ENCODE measurements at places on chromosomes 16 and 17. TPM values are rescaled to one million over a fixed set of nuclear protein-coding genes. Genes with fewer than 3 reads are reported as not detected.

Gene HS3ST3B1
- 76.9 TPM for total RNA-seq

GRCh38 chr17:3954976-3955672 lies 9.1 kb downstream of the ATP2A3 start:
- H3K27me3 ChIP-seq, result no peaks in the 10 kb centered on the region
- peaks cover 6% of the 10 kb centered on the region for H3K4me1 ChIP-seq
- DNase-seq, result no peak
- no peaks in the 10 kb centered on the region for H3K36me3 ChIP-seq
- H3K4me3 ChIP-seq, result no peak overlapping the region
- no peak overlapping the region for H3K27ac ChIP-seq

Gene CCL17
- total RNA-seq, result not detected

Gene SPG7
- total RNA-seq, result 125 TPM

Gene RAMP2
- 2.4 TPM for total RNA-seq

Gene OR2C1
- not detected for total RNA-seq

- H3K27me3 ChIP-seq, result peaks cover 7% of the 10 kb centered on the region
- H3K4me1 ChIP-seq, result peaks cover 20% of the 10 kb centered on the region
- no peak for DNase-seq
- no peak overlapping the region for H3K4me3 ChIP-seq
- H3K27ac ChIP-seq, result no peak overlapping the region
- H3K36me3 ChIP-seq, result peaks cover 3% of the 10 kb centered on the region
These were observed 24.4 kb upstream of the ST6GALNAC1 start for GRCh38 chr17:76667786-76668453.

Gene ARL17A
- 9.2 TPM for total RNA-seq

Gene TP53TG3D
- total RNA-seq, result not detected

- H3K4me3 ChIP-seq, result no peak overlapping the region
- no peak for DNase-seq
- H3K4me1 ChIP-seq, result peaks cover 79% of the 10 kb centered on the region
- peak overlapping the region; percentile 21 for H3K27ac ChIP-seq
- H3K36me3 ChIP-seq, result no peaks in the 10 kb centered on the region
- H3K27me3 ChIP-seq, result no peaks in the 10 kb centered on the region
These were observed 31.2 kb downstream of the TOM1L2 start for GRCh38 chr17:17941015-17941414.

- H3K4me1 ChIP-seq, result no peaks in the 10 kb centered on the region
- no peak overlapping the region for H3K4me3 ChIP-seq
- no peaks in the 10 kb centered on the region for H3K36me3 ChIP-seq
- H3K27me3 ChIP-seq, result peaks cover 15% of the 10 kb centered on the region
- DNase-seq, result no peak
These were observed 41.3 kb upstream of the NLK start for GRCh38 chr17:28001149-28001548.

- H3K4me1 ChIP-seq, result peaks cover under 1% of the 10 kb centered on the region
- no peaks in the 10 kb centered on the region for H3K27me3 ChIP-seq
- no peak for DNase-seq
- H3K4me3 ChIP-seq, result no peak overlapping the region
- no peaks in the 10 kb centered on the region for H3K36me3 ChIP-seq
These were observed 33.7 kb upstream of the KDM8 start for GRCh38 chr16:27169511-27170071.

- H3K36me3 ChIP-seq, result no peaks in the 10 kb centered on the region
- H3K4me3 ChIP-seq, result no peak overlapping the region
- no peak for DNase-seq
- no peak overlapping the region for H3K27ac ChIP-seq
- H3K27me3 ChIP-seq, result peaks cover 31% of the 10 kb centered on the region
These were observed 162.2 kb upstream of the TNRC6C start for GRCh38 chr17:77796176-77796860.

GRCh38 chr17:8223356-8224126 lies 13.2 kb upstream of the AURKB start:
- no peaks in the 10 kb centered on the region for H3K27me3 ChIP-seq
- H3K36me3 ChIP-seq, result no peaks in the 10 kb centered on the region
- DNase-seq, result no peak
- H3K4me1 ChIP-seq, result peaks cover 38% of the 10 kb centered on the region
- peak overlapping the region; percentile 100 for H3K27ac ChIP-seq

DNA sequence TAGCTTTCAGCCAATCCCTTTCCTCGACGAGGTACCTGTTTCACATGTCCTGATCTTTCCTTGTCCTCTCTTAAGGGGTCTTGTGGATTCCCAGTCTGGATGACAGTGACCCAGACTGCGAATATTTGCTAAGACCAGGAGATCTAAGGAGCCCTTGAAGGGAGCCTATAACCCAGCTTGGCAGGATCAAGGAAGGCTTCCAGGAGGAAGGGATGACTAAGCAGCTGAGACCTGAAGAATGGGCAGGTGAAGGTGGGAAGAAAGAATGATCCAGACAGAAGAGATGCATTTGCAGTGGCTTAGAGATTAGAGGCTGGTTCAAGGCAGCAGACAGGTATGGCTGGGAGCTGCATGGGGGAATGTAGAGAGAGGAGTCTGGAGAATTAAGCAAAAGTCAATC lies 1.9 kb upstream of the PDK2 start:
- H3K27ac ChIP-seq, result peak overlapping the region; percentile 36
- no peak overlapping the region for H3K4me3 ChIP-seq
- H3K4me1 ChIP-seq, result peaks cover 34% of the 10 kb centered on the region
- no peaks in the 10 kb centered on the region for H3K27me3 ChIP-seq
- DNase-seq, result no peak

Gene GRAPL
- not detected for total RNA-seq

- no peaks in the 10 kb centered on the region for H3K4me1 ChIP-seq
- H3K36me3 ChIP-seq, result no peaks in the 10 kb centered on the region
- no peak for DNase-seq
- H3K4me3 ChIP-seq, result no peak overlapping the region
- H3K27me3 ChIP-seq, result peaks cover 36% of the 10 kb centered on the region
- H3K27ac ChIP-seq, result no peak overlapping the region
These were observed 22.6 kb upstream of the MPHOSPH6 start for GRCh38 chr16:82192665-82193064.

- H3K4me3 ChIP-seq, result no peak overlapping the region
- peak; percentile 89 for DNase-seq
- H3K27ac ChIP-seq, result peak overlapping the region; percentile 96
- peaks cover 52% of the 10 kb centered on the region for H3K4me1 ChIP-seq
These were observed 23.2 kb downstream of the ITGB3 start for GRCh38 chr17:47276868-47277267.

- DNase-seq, result no peak
- no peak overlapping the region for H3K4me3 ChIP-seq
- H3K27me3 ChIP-seq, result no peaks in the 10 kb centered on the region
- peaks cover 29% of the 10 kb centered on the region for H3K4me1 ChIP-seq
- H3K27ac ChIP-seq, result no peak overlapping the region
These were observed 4.4 kb downstream of the SMARCD2 start for GRCh38 chr17:63837962-63838600.

Gene B4GALNT2
- 0.03 TPM for total RNA-seq

DNA sequence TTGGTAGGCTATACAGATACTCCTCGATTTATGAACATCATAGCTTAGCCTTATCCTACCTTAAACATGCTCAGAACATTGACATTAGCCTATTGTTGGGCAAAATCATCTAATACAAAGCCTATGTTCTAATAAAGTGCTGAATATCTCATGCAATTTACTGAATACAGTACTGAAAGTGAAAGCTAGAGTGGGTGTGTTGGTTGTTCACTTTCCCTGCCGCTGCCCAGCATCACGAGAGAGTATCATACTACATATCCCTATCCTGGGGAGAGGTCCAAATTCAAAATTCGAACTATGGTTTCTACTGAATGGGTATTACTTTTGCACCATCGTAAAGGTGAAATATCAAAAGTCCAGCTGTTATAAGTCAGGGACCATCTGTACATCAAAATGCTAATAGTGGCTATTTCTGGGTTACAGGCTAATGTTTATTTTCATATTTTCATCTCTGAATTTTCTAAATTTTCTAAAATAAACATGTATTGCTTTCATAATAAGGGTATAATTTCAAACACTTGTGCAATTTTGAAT lies 54.5 kb downstream of the NACA2 start:
- no peak overlapping the region for H3K4me3 ChIP-seq
- peaks cover 7% of the 10 kb centered on the region for H3K27me3 ChIP-seq
- H3K4me1 ChIP-seq, result no peaks in the 10 kb centered on the region
- H3K27ac ChIP-seq, result no peak overlapping the region
- no peak for DNase-seq

GRCh38 chr17:63071797-63072196 lies 105.8 kb downstream of the TANC2 start:
- H3K36me3 ChIP-seq, result peaks cover 4% of the 10 kb centered on the region
- H3K4me1 ChIP-seq, result peaks cover 3% of the 10 kb centered on the region
- H3K27ac ChIP-seq, result no peak overlapping the region
- H3K27me3 ChIP-seq, result no peaks in the 10 kb centered on the region
- no peak overlapping the region for H3K4me3 ChIP-seq

Gene STH
- total RNA-seq, result not detected
